DND-41 (cell line): ENCODE measurements at places on chromosomes 7 and 10.

DNA sequence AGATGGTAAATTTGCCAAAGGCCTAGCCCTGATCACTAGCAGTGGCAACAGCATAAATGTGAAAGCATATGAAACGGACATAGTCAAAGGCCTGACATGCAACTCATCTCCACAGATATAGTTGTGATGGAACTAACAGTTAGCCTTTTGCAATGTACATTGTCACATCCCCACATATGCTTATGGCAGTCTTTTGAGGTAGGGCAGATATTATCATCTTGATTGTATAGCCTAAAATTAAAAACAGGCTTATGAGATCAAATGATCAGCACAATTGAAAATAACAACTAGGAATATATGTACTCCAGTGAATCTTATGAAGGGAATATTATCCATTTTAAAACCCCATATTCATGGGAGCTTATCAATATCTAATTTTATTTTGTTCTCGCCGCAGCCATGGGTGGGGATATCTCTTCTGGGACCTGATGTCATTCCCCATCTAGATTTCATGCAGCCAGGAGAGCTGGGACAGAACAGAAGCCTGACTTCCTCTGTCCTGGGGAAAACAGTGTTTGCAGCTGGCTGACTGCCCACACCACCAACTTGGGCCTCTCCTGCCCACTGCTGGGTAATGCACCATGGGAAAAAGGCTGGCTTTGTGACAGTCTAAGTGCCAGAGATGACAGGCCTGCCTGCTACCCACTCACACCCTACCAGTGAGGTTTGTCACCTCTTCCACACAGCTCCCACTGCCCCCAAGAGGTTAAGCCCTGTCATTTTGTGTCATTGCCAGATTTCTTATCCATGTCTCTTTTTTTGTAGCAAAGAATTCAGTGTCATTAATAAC lies 180.2 kb upstream of the FZD1 start:
- no peak for DNase-seq

- DNase-seq = no peak
Measured at GRCh38 chr7:55549457-55549856, 22.8 kb downstream of the VOPP1 start.

DNA sequence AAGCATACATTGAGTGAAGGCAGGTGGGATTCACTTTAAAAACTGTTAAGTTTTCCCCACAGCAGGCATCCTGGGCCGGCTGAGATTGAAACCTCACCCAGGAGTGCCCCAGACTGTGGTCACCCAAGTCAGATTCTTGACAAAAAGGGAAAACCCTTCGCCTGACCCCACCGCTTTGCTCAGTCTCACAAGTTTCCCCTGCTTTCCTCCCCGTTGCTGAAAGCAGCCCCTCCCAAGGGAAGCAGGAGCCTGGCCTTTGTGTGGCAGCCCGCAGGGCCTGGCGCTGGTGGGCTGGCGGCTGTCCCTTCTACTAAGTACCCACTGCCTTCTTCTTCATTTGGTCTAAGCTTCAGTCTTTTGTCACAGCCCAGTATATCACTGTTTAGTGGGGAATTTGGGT lies 16.0 kb downstream of the RNF32 start:
- DNase-seq = no peak

- DNase-seq = peak; percentile 49
Measured at GRCh38 chr10:938941-939678, 7.6 kb upstream of the LARP4B start.

DNA sequence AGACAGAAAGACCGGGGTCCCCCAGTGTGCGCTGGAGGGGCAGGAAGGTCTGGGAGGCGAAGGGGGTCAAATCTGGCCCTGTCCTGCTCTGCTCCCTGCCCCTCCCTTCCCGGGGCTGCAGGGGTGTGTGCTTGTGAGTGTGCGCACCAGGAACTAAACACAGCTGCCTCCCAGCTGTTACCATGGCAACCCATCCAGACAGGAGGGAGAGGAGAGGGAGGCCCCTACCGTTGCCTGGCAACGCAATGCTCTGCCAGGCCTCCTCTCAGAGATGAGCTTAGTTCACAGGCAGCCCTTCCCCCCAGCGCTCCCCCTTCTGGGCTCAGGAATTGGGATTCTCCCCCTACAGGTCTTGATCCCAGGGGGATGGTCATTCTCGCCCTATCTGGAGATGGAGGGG lies 6.1 kb downstream of the NYAP1 start:
- DNase-seq = peak; percentile 89

DNA sequence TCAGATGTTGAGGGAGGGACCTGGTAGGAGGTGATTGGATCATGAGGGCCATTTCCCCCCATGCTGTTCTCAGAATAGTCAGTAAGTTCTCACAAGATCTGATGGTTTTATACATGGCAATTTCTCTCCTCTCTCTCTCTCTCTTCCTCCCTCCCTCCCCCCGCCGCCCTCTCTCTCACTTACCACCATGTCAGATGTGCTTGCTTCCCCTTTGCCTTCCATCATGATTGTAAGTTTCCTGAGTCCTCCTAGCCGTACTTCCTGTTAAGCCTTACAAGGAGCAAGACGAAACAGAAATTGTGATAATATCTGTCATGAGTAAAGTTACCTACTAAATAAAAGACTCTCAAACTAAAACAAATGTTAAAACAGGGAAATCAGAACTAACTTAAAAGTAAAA lies 19.9 kb upstream of the GPR141 start:
- DNase-seq = no peak

DNA sequence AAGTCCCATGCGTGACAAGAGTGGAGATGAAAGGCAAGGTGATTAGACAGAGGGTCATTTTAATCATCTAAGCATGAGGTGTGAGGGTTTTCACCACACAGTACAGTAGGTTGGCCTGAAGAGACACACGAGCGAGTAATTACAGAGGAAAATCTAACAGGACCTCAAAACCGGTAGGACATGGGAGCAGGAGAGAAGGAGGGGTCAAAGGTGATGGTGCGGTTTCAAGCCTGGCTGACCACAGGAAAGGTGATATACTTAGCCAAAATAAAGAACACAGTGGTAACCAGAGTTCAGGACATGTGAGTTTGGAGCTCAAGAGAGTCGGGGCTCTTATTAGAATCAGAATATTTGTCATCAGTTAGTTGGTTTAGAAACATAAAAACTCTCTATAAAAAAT lies 20.0 kb downstream of the GLI3 start:
- no peak for DNase-seq

DNA sequence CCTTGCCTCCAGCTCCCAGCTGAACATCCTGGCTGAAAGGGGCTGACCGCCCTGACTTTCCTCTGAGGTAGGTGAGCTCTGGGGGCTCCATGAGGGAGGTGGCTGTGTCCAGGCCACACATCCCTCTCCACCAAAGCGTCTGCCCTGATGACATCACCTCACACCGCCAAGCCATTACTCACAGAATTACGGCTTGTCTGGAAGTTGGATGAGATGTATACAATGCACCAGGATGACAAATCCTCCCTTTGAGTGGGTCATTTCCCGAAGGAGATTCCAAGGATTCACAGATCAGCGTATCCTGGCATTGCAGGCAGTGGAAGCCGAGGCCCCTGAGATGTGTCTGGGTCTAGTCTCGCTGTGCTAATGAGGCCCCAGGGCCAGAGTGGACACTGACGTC lies 15.1 kb upstream of the RET start:
- DNase-seq = no peak

- no peak for DNase-seq
Measured at GRCh38 chr10:126628746-126629145, 41.7 kb downstream of the C10orf90 start.

DNA sequence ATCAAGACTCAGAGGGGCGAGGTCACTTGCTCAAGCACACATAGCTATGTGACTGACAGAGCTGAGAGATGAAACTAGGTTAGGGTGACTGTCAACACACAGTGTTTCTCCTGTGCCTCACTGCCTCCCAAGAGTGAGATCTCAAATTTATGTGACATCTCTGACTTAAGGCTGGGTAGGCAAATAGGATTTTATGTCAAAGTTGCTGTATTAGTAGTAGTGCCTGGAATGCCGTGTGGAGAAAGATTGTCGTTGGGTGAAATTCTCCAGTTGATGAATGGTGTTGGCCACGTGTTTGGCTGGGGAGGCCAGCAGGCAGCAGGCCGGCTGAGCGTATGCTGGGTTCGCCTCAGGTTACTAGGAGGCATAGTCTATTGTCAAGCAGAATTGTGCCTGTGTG lies 148.3 kb upstream of the BMPER start:
- DNase-seq = no peak

DNA sequence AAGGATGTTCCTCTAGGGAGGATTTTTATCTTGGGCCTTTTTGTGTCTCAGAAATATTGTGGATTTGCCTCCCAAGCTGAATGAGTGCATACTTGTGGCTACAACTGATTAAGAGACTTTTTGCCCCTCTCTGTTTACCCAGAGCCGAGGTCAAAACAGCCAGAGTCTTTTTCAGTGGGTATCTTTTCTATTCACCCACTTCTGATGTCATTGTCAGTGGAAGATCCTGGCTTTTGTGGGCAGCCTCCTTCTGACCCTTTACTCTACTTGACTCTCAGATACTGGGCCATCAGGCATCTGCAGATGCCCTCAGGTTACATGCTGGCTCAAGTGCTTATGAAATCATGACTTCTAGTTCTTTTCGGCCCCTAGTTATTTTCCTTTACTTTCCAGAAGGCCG lies 19.6 kb upstream of the PIP4K2A start:
- no peak for DNase-seq

DNA sequence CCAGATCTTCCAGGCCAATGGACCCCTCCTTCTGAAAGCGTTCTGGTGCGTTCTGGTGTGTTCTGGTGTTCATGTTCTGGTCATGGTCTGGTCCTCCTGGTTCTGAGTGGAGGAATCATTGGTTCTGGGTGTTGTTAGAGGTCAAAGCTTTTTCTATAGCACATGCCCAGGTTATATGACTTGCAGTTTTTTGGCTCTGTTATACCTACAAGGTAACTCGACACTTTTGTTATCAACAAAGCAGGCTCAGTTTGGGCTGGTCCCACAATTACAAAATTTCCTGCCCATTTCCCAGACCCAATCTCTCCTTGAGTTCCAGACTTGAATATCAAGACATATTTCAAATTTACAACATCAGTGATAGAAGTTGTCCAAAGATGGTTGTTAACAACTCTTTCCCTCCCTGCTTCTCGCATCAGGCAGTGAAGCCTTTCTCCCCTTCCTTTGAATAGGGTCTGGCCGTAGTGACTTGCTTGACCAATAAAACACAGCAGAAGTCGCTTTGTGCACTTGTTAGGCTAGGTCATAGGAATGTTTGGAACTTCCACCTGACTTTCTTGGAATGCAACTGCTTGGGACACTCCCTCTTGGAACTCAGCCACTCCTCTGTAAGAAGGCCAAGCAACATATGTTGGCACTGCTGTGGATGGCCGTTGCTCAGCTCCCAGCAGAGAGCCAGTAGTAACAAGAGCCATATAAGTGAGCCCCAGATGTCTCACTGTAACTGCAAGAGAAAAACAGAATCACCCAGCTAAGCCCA lies 83.1 kb upstream of the STEAP1B start:
- DNase-seq = no peak

GRCh38 chr10:130464426-130464825 lies 328.2 kb downstream of the GLRX3 start:
- no peak for DNase-seq

DNA sequence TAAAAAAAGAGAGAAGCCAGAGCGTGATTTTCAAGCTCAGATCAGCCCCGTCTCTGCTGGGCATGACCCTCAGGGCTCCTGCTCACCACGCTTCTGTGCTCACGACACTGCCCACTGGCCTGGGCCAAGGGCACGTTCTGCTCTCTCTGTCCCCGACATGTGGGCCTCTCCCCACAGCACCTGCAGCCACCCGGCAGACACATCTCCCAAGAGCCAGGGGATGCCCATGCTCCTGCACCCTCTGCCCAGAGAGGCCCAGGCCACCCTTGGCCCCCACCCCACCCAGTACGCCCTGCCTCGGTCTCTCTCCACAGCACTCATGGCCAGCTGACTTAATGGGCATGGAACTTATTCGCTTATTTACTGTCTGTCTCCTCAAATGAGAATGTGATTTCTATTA lies 175.4 kb upstream of the RNF32 start:
- DNase-seq = no peak

DNA sequence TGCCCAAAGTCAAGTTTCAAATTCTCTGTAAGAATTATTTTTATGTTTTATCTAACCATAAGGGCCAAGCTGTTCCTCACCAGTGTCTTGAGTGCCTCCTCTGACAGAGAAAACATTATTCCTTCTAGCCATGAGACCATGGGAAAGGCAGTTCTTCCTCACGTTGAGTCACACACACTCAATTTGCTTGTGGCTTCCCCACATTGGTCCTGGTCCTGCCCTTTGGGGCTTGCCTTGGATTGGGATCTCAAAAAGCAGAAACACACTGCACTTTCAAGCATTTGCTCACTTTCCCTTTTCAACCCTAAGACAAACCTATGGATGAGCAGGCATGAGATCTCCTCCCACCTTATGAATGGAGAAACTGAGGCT lies 248.3 kb upstream of the IGFBP3 start:
- no peak for DNase-seq

GRCh38 chr10:2214092-2214491 lies 476.8 kb upstream of the ADARB2 start:
- no peak for DNase-seq

DNA sequence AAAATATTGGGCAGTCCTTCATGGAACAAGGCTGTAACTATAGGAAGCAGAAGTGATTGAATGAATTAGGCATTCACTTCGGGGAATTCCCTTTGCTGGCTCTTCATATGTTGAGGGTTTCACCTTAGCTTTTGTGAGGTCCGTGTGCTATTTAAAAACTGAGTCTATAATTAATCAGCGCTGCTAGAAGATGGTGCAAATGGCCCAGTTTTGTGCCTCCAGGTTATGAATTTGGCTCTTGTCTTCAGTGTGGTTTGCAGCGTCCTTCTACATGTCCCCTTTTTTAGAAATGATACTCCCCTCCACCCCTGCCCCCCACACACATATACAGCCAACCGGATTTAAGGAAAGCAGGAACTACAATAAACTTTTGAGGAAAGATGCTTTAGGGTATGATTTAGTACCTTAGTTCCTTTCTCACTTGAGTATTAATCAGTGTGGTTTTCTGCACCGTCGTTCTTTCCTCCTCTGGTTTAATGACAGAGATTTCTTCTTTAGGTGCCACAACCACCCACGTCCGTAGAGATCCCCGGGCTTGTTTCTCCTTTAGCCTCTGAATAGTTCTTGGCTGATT lies 110.6 kb upstream of the SAMD8 start:
- no peak for DNase-seq

DNA sequence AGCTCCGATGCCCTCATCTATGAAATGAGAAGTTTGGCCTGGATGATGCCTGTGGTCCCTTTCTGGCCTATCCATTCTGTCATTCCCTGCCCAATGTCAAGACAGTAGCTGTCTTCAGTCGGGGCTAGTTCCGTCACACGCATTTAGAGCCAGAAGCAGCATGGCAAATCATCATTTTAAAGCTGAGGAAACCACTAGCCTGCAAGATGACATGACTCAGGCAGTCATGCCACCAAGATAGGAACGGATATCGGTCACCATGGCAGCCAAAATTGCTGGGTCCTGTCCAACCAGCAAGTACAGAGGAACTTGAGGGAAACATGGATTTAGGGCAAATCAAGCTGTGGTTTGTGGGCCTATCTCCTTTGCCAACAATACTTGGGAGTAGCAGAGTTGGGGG lies 64.5 kb upstream of the MRLN start:
- DNase-seq = no peak
